ENCODE measurements at places on chromosomes 16 and 17.

DNA sequence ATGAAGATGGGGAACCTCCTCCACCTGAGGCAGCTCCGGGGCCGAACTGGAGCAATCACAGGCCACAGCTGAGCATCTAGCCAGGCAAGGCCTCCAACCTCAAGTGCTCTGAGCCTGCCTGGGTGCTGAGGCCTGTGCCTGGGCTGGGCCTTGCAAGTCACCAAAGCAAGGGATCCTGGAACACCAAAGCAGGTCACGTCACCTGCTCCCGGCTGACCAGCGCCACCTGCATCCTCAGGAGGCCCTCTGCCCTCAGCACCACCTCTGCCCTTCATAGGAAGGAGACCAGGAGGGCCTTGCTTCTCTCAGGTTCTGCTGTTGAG, 68.0 kb downstream of the SMPD3 start:
- no peak for DNase-seq

- no peak for DNase-seq
Observed at GRCh38 chr17:19725486-19725885, 9.1 kb upstream of the SLC47A2 start.

DNA sequence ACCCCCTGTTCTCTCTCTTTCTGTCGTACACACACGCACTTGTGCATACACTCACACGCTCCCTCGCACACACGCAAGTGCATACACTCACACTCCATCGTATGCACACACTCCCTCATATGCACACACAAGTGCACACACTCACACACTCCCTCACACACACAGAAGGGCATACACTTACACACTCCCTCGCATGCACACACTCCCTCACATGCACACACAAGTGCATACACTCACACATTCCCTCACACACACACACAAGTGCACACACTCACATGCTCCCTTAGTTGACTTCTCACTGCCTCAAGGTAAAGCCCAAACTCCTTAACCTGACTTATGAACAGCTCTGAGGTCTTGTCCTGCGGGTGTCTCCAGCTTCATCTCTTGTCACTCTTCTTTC, 78.7 kb downstream of the NOG start:
- no peak for DNase-seq

DNA sequence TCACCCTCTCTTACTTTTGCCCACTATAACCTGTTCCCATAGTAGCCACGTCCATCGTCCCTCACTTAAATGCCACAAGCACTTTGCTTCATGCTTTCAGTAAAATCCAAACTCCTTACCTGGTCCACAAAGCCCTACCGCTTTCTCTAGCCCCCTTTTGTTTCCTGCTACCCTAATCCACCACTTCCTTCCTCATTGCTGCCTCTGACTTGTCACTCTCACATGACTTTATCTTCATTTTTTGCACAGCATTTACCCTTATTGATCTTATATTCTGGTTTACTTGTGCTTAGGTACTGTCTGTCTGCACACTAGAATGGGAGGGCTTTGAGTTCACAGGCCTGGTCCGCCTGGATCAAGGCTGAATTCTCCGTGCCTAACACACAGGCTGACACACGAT, 340.0 kb downstream of the XYLT1 start:
- no peak for DNase-seq

- DNase-seq, result no peak
Observed at GRCh38 chr17:81918832-81919545, 1.0 kb upstream of the SIRT7 start.

DNA sequence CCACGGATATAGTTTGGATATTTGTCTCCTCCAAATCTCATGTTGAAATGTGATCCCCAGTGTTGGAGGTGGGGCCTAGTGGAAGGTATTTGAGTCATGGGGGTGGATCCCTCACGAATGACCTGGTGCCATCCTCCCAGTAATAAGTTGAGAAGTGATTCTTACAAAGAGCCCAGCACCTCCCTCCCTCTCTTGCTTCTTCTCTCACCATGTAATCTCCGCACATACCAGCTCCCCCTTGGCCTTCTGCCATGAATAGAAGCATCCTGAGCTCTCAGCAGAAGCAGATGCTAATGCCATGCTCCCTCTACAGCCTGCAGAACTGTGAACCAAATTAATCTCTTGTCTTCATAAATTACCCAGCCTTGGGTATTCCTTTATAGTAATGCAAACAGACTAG, 41.9 kb upstream of the RBBP6 start:
- no peak for DNase-seq

DNA sequence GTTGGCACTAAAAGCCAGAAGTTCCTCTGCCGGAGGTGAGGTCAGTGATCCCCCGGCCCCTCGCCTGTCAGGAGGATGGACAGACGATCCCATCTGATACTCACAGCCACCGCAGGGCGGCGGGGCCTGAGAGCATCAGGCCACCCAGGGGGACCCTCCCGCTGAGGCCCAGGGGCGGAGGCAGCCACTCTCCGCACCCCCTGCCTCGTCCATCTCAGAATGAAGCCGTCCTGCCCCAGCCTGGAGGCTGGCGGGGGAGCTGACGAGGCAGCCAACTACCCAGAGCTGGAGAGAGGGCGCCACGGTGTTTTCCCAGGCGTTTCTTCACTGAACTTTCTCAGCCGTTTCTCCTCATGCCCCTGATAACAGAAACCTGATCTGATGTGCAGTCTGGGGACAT, 22.6 kb downstream of the TPSD1 start:
- no peak for DNase-seq

DNA sequence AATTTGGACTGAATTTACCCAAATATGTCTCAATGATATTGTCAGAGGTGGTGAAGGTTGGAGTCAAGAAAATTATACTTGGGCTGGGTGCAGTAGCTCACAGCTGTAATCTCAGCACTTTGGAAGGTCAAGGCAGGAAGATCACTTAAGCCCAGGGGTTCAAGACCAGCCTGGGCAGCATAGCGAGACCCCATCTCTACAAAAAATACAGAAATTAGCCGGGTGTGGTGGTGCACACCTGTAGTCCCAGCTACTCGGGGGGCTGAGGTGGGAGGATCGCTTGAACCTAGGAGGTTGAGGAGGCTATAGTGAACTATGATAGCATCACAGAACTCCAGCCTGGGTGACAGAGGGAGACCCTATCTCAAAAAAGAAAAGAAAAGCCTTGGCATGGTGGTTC, 40.9 kb downstream of the LAT start:
- no peak for DNase-seq

- DNase-seq, result no peak
Observed at GRCh38 chr17:78390241-78391050, 12.0 kb downstream of the PGS1 start.

DNA sequence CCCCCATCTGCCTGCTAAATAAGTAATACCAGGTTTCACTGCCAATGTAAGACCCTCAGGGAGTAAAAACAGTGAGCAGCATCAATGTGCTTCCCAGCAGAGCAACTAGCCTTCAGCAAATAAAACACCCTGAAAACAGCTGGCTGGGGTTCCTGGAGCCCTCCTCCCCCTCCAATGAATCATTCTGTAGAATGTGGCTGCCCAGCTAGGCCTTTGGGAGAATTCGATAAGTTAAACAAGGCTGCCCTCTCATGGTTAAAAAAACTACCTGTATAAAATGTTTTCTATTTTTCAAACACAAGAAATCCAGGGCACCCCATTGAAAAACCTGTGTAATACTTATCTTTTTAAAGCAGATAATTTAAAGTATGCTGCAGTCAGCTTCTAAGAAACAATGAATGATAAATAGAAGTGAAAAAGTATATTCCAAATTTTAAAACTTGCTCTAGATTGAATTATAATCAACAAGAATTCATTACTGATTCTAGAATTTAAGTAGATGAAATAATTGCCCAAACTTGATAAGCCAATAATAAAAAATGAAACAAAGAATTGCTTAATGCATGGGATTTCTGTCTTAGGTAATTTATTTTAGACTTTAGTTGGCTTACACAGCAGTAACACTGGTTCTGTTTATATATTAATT, 9.4 kb upstream of the TOM1L1 start:
- DNase-seq, result no peak

- no peak for DNase-seq
Observed at GRCh38 chr17:78498848-78499247, 78.3 kb downstream of the DNAH17 start.

- no peak for DNase-seq
Observed at GRCh38 chr16:27239026-27239425, 29.5 kb downstream of the NSMCE1 start.

DNA sequence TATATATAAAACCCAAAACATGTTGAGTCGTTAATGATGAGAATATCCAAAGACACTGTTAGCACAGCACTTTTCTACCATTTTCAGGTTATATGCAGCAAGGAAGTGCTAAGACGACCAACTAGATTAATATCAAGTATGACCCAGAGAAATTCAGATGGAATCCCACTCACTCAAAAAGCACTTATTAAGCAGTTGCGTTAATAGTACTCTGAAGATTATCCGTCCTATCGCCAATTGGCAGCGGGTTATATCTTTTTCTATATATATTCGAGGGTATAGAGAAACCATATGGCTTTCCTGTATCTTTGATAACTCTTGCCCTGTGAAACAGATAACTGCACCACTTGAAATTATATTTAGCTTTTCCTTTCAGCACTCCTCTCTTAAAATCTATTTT, 1.1 kb downstream of the CRLF3 start:
- no peak for DNase-seq

DNA sequence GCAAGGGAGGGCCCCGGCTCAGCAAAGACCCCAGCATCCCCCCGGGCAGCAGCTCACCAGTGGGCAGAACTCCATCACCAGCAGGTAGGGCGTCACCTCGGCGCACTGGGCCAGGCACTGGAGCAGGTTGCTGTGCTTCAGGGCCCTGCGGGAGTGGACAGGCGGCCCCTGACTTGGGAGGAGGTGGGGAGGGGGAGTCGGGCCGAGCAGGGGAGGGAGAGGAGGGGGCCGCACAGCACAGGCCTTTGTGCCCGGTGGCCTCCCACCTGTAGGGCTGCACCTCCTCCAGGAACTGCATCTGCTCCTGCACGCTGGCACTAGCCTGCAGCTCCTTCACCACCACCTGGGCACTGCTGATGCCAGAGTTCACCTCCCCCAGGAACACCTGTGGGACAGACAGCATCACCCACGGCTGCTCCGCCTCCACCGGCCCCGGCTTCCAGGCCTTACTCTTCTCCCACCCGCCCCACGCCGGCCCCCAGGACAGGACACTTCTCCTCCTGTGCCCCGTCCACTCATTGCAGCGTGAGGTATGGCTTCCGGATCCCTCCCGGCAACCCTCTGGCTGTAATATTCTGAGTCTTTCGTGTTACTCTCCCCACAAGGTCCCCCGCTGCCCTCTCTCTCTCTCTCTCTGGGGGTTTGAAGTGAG, 37.7 kb upstream of the PVALEF start:
- no peak for DNase-seq

GRCh38 chr16:66120656-66121055, 245.8 kb upstream of the CDH5 start:
- no peak for DNase-seq

GRCh38 chr16:46949241-46949892, 24.1 kb downstream of the DNAJA2 start:
- DNase-seq, result no peak

DNA sequence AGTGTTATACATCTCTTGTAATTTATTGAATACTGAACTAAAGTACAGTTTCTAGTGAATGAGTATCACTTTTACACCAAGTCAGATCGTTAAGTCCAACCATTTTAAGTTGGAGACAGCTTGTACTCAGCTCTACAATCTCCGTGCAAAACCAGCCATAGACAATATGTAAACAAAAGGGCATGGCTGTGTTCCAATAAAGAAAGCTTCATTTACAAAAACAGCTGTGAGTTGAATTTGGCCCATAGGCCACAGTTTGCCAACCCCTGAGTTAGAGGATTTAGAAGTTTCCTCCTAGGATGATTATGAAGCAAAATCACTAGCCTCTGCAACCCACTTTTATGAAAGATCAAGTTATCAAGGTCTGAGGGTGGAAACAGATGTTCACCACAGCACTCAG, 105.7 kb upstream of the RCVRN start:
- DNase-seq, result no peak

DNA sequence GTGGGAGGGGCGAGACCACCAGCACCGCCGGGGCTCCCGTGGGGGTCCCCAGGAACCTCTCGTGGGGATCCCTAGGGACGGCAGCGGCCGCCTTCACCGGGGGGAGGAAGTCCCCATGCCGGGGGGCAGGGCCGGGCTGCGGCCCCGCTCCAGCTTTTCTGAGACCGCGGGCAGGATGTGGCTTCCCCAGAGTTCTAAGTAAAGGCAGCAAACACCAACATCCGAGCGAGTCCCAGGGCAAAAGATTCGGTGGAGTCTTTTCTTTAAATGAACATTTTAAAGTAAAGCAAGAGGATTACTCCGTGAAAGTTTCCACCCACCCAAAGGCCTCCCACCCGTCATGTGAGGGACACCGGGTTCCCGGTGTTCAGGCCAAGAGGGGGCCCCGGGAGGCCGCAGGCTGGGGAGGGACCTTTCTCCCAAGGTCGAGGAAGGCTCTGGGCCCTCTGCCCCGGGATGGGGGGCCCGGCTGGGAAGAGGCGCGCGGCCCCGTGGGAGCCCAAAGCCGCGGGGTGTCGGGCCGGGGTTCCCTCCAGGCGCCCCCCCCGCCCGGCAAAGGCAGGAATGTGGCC, 137.2 kb upstream of the RPH3AL start:
- DNase-seq, result peak; percentile 77

DNA sequence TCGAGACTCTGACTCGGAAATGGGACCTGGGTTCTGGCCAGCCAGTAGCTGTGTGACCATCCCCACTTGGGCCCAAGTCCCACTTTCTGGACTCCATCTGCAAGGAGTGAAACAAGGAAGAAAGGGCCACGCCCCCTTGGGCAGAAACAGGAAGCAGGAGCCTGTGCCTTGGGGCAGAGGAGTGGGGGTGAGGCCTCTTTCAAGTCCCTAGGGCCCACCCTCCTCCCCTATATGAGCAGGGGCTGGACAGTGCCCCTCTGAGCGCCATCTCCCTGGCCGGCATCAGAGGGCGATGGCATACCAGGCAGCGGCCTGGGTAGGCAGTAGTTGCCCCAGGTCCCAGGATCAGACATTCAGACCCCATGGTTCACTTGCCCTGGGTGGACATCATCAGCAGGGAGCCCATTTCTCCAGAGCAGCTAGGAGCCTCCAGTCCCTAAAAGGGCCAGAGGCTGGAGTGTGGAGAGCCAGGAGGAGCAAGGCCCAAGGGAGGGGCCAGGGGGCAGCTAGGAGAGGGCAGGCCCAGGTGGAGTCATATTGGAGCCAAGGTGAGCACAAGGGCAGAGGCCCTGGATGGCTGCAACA, 7.1 kb downstream of the BCAR1 start:
- DNase-seq, result no peak

Data from activated T-helper 1 cell treated with anti-CD3 and anti-CD28 coated beads, Interleukin-12 subunit alpha, Interleukin-12 subunit beta, Interleukin-2, Interleukin-4 antibody, amounts not matched to agents 30 ng/mL and 10 ng/mL and 1 ng/mL, durations not matched to agents 14 hours and 24 hours and 36 hours (primary cell).